Stimulated activated CD8-positive, alpha-beta memory T cell treated with anti-CD3 and anti-CD28 coated beads, Interleukin-4, amount 100 ng/mL, for 4 hours (primary cell): ENCODE measurements at places on chromosomes 13 and 19.
A peak's percentile ranks its signal among the peaks of the same experiment; 100 is the strongest.

DNA sequence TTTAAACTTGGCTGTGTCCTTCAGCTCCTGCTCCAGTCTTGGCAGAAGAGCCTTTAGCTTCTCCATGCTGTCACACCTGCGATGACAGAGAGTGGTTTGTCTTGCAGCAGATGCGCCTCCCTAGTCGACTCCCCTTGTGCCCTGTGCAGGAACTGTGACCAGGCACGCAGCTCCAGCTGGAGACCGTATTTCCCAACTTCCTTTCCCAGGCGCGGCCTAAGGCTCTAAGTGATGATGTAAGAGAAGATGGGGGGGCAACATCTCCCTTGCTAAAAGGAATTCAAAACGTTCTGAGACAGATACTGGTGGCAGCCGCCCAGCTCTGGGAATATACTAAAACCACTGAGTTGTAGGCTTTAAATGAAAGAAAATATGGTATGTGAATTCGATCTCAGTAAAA is 16.3 kb downstream of the DCUN1D2 start:
- DNase-seq: no peak

- DNase-seq: no peak
These were observed 70.4 kb upstream of the CACNA1A start for GRCh38 chr19:13576726-13577125.

DNA sequence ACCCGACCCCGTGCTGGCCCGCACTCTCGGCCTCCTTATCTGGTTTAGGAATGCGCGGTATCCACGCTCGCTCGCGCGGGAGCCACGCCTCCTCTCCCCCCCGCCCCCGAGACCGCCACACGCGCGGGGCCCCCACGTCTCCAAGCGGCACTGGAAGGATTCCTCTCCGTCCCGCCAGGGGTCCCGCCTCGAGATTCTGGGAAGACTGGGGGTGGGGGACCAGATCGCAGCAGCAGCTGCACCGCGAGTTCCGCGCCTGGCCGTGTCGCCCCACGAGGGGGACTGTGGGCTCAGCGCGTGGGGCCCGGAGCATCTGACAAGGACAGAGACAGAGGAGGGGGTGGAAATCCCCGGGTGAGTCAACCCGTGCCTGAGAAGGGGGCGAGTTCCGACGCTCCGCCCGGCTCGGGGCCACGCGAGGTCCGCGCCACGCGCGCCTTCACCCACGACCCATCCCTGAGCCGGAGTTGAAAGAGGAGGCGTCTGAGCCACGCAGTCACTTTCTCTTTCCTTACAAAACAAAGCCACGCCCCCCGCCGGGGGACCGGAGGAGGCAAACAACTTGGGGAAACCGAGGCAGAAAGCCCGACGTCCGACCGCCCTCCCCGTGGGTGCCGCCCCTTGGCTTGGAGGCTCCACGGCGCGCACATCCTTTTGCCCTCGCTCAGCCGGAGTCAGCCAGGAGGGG is 814 bp downstream of the S1PR2 start:
- peak; percentile 47 for DNase-seq

DNA sequence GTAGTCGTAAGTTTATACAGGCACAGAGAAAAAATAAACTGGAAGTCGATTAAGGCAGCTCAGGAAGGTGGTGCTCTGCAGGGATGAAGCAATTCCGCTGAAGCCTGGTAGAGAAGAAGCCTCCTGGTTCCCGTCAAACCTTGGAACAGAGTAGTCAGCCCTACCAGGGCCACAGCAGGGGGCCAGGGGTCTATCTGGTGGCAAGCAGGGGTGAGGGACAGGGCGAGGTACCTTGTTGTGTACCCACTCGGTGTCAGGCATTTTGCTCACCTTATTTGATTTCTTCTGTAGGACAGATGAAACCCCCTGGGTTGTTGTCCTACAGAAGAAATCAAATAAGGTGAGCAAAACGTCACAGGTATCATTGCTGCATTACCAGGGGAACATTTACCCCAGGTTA is 70.6 kb downstream of the C13orf42 start:
- DNase-seq: no peak

- DNase-seq: no peak
These were observed 52.7 kb downstream of the ZNF627 start for GRCh38 chr19:11649941-11650340.

DNA sequence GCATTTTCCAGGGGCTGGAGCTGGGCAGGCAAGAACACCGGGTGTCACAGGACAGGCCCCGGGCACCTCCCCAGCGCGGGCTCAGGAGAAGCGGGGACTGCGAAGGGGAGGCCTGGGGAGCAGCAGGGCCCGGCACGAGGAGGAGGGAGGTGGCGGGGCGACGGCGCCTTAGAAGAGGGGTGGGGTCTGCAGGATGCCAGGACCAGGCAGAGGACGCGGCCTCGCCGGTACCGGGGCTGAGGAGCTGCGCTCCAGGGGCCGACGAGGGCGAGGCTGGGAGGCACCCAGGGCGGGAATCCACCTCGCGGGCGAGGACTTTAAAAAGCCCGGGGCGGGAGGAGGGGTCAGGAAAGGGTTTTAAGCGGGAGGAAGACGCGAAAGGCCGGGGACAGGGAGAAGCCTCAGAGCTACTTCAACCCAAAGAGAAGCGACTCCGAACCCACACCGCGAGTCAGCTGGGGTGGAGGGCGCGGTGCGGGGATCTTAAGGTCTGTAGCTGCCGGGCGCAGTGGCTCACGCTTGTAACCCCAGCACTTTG is 665 bp downstream of the ZNF347 start:
- DNase-seq: no peak

- DNase-seq: no peak
These were observed 90.5 kb downstream of the COL4A2 start for GRCh38 chr13:110397436-110398115.

- no peak for DNase-seq
These were observed 2.6 kb downstream of the OR10H5 start for GRCh38 chr19:15790096-15790495.

GRCh38 chr19:35468637-35469036 is 20.6 kb downstream of the FFAR2 start:
- DNase-seq: peak; percentile 29

- DNase-seq: no peak
These were observed 332.1 kb upstream of the DACH1 start for GRCh38 chr13:72198967-72199560.

GRCh38 chr19:15463861-15464371 is 428 bp downstream of the RASAL3 start:
- DNase-seq: peak; percentile 43

GRCh38 chr19:43809762-43810696 is 7.8 kb upstream of the LYPD5 start:
- DNase-seq: no peak

DNA sequence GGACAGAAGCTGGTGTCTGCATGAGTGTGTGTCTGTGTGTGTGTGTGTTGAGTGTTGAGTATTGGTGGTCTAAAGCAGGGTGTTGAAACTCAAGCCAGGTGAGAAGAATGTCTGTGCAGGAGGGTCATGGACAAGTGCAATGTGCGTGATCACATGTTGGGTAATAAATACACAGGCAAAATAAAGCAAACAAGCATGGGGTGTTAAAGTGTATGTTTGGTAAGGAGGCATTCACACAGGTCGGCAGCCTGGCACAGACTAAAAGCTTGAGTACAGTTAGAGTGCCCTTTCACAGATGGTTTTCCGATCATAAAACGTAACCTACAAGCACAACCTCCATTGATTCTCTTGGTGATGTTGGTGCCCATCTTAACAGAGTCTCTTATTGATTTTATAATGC is 476.9 kb upstream of the KLHL1 start:
- no peak for DNase-seq

GRCh38 chr13:98343461-98343860 is 166.4 kb upstream of the RNF113B start:
- DNase-seq: no peak

DNA sequence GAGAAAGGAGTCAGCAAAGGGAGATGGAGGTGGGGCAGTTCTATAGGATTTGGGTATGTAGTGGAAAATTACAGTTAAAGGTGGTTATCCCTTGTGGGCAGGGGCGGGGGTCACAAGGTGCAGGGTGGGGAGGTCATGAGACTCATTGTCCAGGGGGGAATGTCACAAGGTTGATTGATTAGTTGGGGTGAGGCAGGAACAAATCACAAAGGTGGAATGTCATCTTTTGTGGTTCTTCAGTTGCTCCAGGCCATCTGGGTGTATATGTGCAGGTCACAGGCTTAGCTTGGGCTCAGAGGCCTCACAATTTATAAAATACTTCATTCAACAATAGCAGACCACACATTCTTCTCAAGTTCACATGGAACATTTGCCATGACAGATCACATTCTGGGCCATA is 109.6 kb downstream of the ATP11A start:
- DNase-seq: no peak

DNA sequence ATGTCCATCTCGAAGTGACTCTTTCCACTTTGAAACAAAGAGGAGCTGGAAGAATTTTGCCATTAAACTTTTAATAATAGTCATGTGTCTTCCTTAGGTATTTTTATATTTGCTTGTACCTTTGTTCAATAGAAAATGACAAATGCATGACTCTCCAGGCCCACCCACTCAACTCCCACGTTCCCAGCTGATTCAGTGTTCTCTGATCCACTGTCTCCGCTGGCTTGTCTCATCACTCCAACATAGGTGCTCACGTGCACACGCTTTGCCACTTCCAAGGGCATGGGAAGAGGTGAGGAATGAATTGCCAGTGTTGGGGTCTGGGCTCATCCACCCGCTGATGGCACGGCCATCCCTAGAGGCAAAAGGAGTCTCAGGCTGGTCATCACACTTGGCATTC is 24.5 kb downstream of the RASL11A start:
- no peak for DNase-seq
